ENCODE measurements at places on chromosomes 2 and 18.

DNA sequence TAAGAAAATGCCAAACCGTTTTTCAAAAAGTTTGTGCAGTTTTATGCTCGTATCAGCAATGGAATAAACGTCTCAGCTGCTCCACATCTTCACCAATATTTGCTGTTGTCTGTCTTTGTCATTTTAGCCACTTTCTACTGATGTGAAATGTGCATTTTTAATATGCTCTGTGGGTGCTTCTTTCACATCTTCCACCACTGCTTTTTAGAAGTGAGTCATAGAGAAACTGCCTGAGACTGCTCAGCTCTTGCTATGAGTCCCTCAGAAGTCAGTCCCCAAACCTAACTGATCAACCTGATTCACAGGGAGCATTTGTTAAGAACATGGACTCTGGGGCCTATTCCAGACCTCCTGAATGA is 41.0 kb upstream of the EPC2 start:
- no peak for DNase-seq

DNA sequence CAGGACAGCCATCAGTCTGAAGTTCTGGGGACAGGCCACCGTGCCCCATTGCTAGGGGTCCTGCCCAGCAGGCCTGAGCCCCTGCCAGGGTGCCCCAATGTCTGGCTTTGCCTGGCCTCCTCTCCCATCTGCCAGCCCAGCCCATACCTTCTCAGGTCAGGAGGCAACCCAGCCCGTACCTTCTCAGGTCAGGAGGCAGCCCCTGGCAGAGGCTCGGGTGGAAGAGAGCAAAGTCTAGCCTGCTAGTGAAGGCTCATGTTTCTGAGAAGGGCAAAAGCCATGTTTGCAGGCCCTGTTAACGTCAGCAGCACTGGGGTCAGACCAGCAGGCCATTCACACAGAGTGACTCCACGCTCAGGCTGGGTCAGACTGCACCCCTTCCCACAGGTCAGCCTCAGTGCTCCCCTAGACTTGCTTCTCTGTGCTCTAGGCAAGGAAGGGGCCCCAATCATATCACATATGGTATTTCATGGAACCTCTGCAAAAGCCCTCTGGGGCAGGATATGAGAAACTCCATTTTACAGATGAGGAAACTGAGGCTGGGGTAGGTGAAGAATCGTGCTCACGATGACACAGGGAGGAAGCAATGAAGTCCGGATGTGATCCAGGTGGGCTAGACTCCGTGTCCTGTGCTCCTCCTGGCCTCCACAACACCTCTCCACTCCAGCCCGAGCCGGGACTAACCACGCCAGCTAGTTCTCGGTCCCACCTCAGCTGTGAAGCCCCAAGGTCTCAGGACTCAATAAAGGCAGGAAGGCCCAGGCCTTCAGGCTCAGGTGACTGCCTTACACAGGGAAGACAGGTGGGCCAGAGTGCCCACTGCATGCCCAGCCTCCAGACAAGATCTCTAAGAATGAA is 9.5 kb downstream of the SDC1 start:
- DNase-seq, result no peak

DNA sequence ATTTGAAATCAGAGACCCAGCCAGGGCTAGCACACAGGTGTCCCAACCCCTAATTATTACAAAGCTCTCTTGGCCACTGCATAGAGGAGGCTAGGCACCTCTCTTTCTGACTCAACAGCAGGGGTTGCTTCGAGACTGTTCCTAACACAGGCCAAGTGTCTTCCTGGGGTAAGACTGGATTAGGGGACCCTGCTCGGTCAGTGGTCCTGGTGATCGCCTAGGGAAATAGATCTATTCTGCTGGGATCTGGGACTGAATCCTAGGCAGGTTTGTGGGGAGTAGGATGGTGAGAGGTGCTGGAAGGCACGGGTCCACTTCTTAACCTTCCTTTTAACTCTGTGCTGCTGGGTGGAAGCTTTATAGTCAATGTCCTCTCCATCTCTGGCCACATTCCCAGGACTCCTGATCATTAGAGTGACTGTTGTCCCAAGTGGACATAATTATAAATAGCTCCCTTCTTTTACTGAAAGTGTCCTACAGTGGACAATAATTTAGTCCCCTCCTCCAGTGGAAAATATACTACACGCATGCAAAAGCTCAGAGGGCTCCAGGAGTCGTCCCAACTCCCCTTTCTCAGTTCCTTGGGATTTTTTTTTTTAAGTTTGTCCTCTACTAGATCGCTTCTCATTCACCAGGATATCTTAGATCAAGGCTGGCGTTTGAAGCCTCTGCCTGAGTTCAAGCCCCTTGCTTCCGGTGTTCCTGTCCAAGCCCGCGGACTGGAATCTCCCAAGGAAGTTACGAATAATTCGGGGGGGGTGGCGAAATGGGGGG is 1.3 kb upstream of the TRIB2 start:
- DNase-seq, result no peak

- no peak for DNase-seq
Measured at GRCh38 chr2:12428786-12429185, 287.9 kb upstream of the TRIB2 start.

DNA sequence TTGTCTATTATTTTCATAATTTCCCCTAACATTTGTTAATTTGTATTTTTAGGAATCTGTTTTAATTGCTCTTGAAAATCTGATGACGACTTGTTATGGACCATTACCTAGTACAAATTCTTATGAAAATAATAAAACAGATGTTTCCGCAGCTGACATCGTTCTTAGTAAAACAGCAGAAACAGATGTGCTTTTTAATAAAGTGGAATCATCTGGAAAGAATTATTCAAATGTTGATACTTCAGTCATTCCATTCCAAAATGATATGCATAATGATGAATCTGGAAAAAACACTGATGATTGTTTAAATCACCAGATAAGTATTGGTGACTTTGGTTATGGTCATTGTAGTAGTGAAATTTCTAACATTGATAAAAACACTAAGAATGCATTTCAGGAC is 69.9 kb downstream of the PMS1 start:
- no peak for DNase-seq

DNA sequence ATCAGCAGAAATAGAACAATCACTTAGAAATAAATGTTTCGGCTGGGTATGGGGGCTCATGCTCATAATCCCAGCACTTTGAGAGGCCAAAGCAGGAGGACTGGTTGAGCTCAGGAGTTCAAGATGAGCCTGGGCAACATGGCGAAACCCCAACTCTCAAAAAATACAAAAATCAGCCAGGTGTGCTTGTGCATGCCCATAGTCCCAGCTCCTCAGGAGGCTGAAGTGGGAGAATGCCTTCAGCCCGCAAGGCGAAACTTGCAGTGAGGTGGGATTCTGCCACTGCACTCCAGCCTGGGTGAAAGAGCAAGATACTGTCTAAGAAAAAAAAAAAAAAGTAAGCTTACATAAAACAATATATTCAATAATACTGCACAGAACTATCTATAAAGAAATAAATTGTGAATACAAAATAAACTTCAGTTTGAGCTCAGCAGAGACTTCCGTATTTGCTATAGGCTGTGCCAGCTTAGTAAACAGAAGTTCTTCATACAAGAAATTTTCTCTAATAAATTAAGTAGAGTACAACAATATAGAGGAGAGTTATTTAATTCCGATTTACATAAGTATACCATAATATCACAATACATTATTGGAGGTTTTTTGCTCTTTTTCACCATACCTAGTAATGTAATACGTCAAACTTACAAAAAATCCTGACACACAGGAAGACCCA is 43.6 kb downstream of the SRBD1 start:
- DNase-seq, result no peak

DNA sequence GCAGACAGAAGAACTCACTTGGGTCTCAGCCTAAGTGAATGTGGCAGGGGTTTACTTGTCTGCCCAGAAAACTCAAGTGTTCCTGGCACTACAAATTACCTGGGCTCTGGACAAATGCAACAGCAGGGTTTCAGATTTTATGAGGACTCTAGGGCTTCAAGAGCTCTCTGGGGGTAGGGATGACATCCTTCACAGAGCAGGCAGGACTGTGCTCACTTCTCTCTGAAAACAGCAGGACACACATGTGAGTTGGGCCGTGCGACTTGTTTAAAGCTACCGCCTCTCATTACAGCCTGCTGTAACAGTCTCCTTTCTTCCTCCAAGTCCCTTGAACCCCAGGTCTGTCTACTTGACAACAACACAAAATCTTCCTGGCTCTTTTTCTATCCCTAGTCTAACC is 212.6 kb downstream of the EN1 start:
- no peak for DNase-seq

DNA sequence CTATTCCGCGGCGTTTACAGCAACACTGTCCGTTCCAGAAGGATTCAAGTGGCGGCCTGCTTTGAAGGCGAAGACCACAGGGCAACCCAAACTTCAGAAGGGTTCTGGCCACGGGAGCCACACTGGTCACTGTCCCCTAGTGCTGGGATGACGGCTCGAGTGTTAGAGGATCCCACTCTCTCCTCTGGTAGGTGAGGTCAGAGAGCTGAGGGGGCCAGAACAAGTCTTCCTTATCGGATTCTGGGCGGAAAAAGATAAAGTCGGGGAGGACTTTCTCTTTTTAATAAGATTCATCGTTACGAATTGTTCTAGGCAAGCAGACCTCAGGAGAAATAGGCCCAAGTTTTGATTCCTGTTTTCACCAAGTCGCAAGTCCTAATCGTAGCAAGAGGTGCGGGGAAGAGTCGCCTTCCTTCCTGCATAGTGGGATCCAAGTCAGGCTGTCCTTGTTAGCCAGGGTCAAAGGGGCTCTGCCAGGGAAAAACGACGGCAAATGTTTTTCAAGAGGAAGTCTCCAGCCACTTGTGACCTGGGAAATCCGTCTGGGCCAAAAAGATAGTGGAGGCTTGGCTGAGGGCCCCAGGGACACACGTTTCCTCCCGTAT is 864 bp upstream of the MYL12A start:
- DNase-seq, result no peak

DNA sequence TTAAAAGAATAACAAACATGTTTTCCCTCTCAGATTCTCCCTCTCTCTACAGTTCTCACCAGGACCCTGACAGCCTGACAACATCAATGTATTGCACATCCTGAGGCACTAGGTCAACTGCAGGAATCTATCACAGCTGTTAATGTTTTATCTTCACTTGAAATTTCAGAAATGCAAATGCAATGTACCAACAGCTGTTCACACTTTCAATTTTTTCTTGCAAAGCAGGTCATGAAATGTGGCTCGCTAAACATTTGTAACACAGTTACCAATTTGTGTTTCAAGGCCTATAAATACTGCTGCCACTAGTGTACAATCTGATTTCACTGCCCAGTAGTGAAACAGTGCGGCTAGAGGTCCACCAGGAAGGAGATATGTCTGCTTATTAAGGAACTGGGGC is 147.8 kb downstream of the EXOC6B start:
- no peak for DNase-seq

DNA sequence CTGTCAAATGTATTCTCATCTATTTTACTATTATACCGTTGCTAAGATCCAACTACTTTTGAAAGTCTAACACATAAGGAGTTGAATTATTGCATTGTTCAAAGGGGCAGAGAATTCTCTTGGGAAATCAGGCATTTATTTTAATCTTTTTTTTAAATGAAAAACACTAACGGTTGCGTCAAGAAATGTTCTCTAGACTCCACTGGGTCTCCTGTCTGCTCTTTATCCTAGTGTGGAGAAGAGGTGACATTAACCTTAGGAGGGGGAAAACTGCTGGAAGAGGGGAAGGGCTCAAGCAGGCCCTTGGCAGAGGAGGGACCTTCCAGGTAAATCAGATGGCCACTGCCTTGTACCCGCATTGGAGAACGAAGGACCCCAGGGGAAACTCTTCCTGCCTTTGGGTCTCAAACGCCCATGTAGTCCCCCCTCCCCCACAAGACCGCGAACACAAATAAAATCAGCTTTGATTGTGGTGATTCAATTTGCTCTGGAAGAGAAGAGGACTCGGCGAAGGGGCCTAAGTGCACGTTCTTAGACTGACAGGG is 1.1 kb upstream of the APCDD1 start:
- DNase-seq, result no peak

GRCh38 chr2:157971702-157972101 is 95.6 kb upstream of the ACVR1 start:
- DNase-seq, result no peak

GRCh38 chr2:28600181-28600580 is 104.3 kb downstream of the PLB1 start:
- no peak for DNase-seq

GRCh38 chr2:206378835-206379234 is 64.5 kb upstream of the ADAM23 start:
- DNase-seq, result no peak

DNA sequence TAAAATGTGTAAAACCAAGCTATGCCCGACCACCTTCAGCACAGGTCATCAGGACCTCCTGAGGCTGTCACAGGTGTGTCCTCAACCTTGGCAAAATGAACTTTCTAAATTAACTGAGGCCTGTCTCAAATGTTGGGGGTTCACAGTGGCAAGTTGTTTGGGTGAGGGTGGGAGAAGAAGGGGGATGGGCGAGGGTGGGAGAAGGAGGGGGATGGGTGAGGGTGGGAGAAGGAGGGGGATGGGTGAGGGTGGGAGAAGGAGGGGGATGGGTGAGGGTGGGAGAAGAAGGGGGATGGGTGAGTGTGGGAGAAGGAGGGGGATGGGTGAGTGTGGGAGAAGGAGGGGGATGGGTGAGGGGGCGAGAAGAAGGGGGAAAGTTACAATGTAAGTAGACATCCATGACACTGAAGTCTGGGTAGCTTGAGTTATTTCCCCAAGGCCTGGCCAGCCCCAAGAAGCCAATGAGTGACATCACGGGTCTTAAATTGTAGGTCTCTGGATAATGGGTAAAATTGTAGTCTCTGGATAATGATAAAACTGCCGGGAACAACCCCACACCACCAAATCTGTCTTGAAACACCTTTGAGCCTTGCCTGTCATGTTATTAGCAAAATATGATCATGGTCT is 56.3 kb downstream of the TIMM21 start:
- DNase-seq, result no peak

DNA sequence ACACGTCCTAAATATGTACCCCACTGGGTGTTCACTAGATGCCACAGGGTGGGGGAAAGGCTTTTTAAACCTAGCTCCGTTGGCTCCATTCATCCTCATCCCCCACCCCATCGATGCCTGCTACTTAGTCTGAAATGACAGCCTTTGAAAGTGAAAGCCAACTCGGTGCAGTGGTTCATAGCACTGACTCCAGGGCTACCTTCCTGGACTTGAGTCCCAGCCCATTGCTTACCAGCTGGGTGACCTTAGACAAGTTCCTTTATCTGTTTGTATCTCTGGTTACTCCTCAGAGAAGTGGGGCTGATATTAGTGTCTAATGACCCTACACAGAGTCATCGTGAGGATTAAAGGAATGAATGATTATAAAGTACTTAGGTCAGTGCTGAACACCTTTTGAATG is 24.4 kb downstream of the EHD3 start:
- no peak for DNase-seq

DNA sequence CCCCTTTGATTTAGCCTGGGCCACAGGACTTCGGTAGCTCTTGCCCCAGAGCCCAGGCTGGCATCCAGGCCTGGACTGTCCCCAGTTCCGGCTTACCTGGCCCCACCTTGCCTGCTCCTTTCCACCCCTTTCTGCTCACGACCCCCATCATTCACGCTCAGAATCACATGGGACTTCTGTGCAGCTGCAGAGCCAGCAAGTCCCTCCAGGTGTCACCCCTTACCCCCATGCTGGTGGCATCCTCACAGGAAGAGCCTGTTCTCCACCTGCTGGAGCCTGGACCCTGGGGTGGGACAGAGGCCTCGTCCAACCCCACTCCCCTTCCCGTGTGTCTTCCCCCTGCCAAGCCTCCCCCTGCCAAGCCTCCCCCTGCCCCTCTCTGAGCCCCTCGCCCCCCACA is 7.9 kb upstream of the KCNIP3 start:
- DNase-seq, result no peak

GRCh38 chr2:117614823-117615534 is 199.5 kb upstream of the DDX18 start:
- no peak for DNase-seq

- no peak for DNase-seq
Measured at GRCh38 chr2:98875081-98875728, 60.8 kb downstream of the CRACDL start.

GRCh38 chr2:184633726-184634125 is 35.4 kb downstream of the ZNF804A start:
- DNase-seq, result no peak
